ENCODE measurements at places on chromosomes 2 and 18.

DNA sequence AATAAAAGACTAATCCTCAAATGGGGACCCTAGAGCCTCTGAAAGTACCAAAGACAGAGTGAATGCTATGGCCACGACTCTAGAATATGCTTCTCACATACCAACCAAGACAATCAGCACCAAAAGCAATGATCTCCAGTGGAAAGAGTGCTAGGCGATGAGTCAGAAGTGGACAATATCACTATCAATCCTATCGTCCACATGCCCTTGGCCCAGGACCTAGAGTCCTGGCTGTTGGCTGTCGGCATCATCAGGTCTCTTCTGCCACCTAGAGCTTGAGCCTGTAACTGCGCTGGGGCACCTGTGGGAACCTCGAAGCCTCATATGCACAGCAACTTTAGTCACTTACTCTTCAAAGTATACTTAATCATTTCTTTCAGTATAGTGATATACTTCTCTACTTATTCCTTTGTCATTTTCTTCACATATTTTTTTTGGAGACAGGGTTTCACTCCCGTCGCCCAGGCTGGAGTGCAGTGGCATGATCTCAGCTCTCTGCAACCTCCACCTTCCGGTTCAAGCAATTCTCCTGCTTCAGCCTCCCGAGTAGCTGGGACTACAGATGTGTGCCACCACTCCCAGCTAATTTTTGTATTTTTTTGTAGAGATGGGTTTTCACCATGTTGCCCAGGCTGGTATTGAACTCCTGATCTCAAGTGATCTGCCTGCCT, 29.7 kb downstream of the NOL10 start:
- peak; percentile 6 for DNase-seq

DNA sequence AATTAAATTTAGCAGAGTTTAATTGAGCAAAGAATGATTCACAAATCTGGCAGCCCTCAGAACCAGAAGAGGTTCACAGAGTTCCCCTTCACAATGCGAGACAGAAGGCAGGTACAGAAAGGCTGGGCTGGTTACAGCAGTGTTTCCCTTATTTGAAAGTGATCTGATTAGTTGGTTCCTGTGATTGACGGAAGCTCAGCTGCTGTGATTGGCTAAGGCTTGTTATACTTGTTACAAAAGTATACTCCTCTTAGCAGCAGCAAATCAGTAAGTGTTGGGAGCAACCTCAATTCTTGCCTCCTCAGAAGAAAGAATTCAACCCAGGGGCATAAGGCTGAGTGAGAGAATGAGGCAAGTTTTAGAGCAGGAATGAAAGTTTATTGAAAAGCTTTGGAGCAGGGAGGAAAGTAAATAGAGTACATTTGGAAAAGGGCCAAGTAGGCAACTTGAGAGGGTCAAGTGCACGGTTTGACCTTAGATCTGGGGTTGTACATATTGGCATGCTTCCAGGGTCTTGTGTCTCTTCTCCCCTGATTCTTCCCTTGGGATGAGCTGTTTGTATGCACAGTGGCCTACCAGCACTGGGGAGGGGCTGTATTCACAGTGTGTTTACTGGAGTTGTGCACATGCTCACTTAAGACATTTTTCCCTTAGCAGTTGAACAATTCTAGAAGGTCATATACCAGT, 431.8 kb upstream of the RAB12 start:
- DNase-seq: no peak

- DNase-seq: peak; percentile 4
These were observed 60.4 kb downstream of the RHOB start for GRCh38 chr2:20507166-20507692.

- peak; percentile 39 for DNase-seq
These were observed 83.3 kb upstream of the POMC start for GRCh38 chr2:25251422-25252273.

DNA sequence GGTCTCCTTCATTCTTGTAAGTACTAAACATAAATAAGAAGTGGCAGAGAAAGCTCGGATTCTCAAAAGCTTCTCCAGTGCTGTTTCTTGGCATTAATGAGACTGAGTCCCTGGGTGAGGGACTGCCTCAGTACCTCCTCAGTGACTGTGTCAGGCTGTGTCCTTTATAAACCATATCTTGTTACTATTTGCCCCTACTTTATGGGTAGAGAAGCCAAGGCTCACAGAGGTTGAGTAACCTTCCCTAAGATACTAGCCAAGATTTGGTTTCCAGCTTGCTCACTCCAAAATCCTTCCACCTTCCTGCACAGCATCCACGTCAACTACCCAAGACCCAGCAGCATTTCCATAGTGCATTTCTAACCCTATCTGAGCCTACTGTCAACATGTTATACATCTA, 55.6 kb downstream of the THUMPD2 start:
- DNase-seq: no peak

DNA sequence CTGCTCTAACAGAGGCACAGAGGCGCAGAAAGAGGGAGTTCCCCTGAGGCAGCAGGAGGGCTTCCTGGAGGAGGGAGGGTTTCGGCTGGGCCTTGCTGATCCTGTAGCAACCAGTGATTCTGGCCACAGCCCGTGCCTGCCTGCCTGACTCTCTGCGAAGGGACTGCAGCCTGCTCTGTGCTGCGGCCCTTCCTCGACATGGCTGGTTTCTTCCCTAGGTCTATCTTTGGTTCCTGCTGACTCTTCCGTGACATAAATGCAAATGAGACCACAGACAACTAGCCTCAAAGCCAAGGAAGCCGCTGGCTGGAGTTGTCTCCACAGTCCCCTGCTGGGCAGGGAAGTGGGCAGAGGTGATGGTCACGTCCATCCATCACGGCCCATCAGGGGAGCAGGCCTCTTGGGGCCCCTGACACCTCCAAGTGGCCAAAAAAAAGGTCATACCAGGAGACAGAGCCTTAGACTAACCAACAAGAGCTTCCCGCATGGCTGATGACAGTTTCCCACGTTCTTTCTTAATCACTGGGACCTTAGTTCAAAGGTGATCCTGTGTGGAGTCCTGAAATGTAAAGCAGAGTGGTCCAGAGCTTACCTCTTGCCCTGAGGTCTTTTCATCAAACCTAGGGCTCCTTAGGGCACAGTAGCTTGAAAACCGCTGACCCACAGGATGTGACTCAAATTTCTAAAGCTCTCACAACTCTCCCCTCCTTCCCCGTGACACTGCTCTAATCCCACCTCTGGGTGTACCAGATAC, 55.3 kb downstream of the HS1BP3 start:
- peak; percentile 12 for DNase-seq

- no peak for DNase-seq
These were observed 437.9 kb downstream of the TXNL1 start for GRCh38 chr18:56200381-56200911.

DNA sequence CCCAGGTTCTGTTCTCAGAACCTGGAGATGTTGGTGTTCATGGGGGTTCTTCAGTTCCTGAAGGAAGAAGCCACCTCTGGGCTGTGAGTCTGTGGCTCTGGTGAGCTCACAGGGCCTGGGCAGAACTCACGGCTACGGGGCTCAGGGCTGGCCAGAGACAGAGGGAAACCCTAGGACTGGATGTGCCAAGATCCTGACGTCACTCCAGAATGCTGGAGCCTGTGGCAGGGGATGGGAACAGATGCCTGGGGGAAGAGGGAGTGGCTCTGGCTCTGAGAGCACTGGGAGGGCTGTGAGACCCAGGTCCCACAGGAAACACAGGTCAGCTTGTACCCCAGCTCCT, at the start of gene OTOF:
Gene OTOF, minus strand, starts transcription at position 214 of the 343 bp plus-strand sequence.
- DNase-seq: no peak

DNA sequence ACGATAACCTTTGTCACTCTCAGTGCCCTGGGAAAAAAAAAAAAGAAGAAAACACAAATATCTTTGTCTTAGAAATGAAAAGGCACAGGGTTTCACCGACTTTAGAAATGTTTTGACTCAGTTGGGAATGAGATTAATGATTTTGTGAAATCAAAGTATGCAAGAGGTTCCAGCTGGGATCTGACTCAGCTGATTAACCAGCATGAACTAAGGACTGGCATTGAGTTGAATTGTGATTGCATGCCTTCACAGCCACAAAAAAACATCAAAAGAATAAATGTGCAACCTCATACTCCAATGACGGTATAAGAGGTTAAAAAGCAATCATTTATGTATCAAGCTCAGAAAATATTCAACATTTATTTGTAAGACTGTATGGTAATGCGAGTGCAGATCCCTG, 566.6 kb upstream of the DSEL start:
- no peak for DNase-seq

- DNase-seq: no peak
These were observed 3.0 kb downstream of the POU3F3 start for GRCh38 chr2:104856973-104857261.

GRCh38 chr2:54755641-54756326, 32.3 kb downstream of the EML6 start:
- DNase-seq: no peak

GRCh38 chr2:38666556-38666910, 619 bp downstream of the GALM start:
- peak; percentile 44 for DNase-seq

GRCh38 chr2:191638079-191638801, 39.7 kb upstream of the NABP1 start:
- no peak for DNase-seq

DNA sequence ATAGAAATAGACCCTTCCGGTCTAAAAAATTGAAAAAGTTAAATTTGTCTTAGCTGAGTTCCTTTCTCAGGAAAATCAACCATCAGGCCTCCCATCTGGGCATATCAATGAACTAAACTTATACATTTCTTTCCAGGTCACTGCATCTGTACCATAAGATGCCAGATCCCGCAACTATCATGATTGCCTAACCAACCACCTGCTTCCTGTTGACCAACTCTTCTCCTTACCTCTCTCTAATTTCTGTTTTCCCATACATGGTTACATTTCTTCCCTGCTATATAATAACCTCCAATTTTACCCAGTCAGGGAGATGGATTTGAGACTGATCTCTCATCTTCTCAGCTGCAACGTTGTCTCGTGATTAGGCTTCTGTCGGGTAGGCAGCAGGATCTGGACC, 228.7 kb downstream of the FSIP2 start:
- no peak for DNase-seq

GRCh38 chr2:43073401-43073825, 153.0 kb downstream of the ZFP36L2 start:
- DNase-seq: peak; percentile 4

DNA sequence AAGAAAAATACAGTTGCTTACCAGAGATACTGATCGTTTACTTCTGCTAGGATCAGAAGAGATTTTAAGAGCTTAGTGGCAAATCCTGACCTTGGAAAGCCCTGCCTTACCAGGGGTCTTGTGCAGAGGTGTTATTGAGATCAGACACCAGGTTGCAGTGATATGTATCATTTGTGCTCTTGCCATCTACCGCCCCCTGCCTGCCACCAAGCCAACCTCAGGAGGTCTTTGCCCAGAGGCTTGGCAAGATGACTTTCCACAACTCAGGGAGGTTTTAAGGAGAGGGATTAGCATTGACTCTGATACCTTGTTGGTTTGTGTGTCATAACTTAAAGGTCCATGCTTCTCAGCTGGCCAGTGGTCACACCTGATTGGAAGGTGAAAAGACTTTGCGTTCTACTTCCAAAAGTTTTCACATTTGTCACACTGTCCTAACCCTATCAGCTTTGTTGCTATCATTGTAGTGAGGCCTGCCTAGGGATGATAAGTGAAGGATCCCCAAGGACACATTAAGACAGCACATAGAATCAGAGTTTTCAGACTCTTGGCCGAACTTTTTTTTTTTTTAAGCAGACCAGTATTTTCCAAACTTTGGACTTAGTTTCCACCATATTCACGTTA, 46.2 kb upstream of the MGAT5 start:
- peak; percentile 67 for DNase-seq

- no peak for DNase-seq
These were observed 250 bp upstream of the SPEG start for GRCh38 chr2:219434468-219434717.

DNA sequence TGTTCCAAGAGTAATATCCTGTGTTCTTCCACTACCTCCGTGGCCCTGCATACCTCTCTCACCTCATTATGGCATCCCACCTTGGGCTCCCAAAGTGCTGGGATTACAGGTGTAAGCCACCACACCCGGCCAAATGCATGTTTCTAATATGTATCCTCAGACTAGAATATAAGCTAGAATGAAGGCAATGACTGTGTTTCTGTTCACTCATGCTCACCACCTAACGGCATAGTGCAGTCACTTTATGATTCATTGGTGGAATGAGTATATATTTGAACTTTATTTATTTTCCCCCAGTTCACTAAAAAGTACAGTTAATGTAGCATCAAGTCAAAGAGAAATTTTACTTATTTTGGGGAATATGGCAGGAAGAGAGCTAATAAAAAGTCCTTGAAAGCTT, 11.3 kb downstream of the PIGN start:
- no peak for DNase-seq

GRCh38 chr2:12725233-12726187, 8.8 kb downstream of the TRIB2 start:
- no peak for DNase-seq

- no peak for DNase-seq
These were observed 103.0 kb downstream of the HNRNPLL start for GRCh38 chr2:38499548-38500282.

GRCh38 chr2:196431957-196432356, 207.6 kb upstream of the CCDC150 start:
- no peak for DNase-seq

GRCh38 chr2:689877-690510, 12.8 kb upstream of the TMEM18 start:
- DNase-seq: no peak

GRCh38 chr2:31263636-31264190, 29.8 kb downstream of the EHD3 start:
- DNase-seq: no peak

- DNase-seq: no peak
These were observed 30.5 kb upstream of the RMDN2 start for GRCh38 chr2:37894601-37895000.

GRCh38 chr2:67135208-67135607, 261.9 kb upstream of the ETAA1 start:
- DNase-seq: no peak

- DNase-seq: no peak
These were observed 66.8 kb downstream of the MSTN start for GRCh38 chr2:189995679-189996078.

DNA sequence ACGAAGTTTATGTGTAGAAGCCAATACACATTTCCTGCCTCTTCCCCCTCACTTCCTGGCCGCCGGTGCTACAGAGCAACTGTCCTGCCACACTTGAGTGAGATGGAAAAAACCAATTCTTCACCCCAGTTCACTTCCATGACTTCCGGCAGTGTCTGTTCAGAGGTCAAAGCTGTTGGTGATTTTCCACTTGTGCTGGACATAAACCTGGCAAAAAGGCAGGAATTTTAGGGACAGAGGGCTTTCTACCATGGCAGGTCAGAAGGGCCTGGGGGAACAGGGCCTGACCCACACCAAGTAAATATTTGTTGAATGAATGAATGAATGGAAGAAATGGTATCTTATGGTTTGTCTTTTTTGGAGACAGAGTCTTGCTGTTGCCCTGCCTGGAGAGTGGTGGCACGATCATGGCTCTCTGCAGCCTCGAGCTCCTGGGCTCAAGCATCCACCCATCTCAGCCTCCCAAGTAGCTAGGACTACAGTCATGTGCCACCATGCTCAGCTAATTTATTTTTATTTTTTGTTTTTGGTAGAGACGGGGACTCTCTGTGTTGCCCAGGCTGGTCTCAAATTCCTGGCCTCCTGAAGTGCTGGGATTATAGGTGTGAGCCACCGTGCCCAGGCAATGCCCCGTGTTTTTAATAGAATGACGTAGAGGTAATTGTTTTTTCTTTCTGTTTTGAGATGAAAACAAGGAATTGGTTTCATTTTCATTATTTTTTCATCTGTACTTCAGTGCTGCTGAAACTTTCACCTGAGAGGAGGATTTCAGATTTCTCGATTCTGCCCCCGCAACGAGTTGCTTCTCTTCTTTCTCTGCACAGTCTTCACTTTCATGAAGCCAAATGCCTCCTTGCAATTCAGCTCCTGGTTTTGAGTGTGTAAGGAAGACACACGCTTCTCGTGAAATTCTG, 48.0 kb upstream of the LPIN2 start:
- DNase-seq: peak; percentile 72

Data from CD4-positive, alpha-beta T cell treated with Interleukin-1 beta for 1 hour (primary cell).